ENCODE measurements at places on chromosomes 11 and 22. TPM values are rescaled to one million over a fixed set of nuclear protein-coding genes. Genes with fewer than 3 reads are reported as not detected.

- H3K27me3 ChIP-seq, result no peaks in the 10 kb centered on the region
- H3K36me3 ChIP-seq, result no peaks in the 10 kb centered on the region
- no peak overlapping the region for H3K27ac ChIP-seq
- H3K4me1 ChIP-seq, result peaks cover 41% of the 10 kb centered on the region
- H3K4me3 ChIP-seq, result no peak overlapping the region
- no peak for DNase-seq
Observed at GRCh38 chr11:77402218-77402556, 71.7 kb downstream of the PAK1 start.

GLYATL2 gene
- not detected for total RNA-seq

DNA sequence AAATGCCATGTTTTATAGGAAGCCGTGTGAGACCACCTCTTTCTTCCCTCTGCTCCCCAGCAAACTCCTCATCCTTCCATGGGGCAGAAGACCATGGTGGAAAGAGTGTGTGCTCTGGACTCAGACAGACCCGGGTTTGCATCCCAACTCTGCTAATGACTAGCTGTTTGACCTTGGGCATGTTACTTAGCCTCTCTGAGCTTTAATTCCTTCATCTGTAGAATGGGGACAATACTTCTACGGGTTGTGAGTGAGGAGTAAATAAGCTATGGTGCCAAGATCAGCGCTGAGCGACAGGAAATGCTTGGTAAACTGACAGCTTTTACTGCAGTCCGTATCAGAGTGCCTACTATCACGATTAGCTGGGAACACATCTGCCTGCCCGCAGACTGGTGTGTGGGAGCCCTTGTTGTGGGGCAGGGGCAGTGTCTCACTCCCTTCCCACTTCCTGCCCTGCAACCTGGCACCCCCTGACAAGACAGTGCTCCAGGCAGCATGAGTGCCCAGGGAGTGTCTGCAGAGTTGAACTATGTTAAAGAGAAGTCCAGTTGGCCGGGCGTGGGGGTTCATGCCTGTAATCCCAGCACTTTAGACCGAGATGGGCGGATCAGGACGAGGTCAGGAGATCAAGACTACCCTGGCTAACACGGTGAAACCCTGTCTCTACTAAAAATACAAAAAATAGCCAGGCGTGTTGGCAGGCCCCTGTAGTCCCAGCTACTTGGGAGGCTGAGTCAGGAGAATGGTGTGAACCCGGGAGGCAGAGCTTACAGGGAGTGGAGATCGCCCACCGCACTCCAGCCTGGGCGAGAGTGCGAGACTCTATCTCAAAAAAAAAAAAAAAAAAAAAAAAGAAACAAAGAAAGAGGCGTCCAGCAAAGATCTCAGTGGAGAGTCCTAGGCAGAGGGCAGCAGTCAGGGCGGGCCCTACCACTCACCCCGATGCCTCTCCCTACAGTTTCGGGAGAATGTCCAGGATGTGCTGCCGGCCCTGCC is 2.2 kb downstream of the SEC14L2 start:
- no peak for DNase-seq
- peaks cover 26% of the 10 kb centered on the region for H3K4me1 ChIP-seq
- no peaks in the 10 kb centered on the region for H3K27me3 ChIP-seq
- H3K36me3 ChIP-seq, result no peaks in the 10 kb centered on the region

GRCh38 chr11:17923217-17923616 is 89.6 kb downstream of the SERGEF start:
- DNase-seq, result no peak
- H3K4me1 ChIP-seq, result no peaks in the 10 kb centered on the region
- no peaks in the 10 kb centered on the region for H3K36me3 ChIP-seq
- no peak overlapping the region for H3K27ac ChIP-seq
- no peak overlapping the region for H3K4me3 ChIP-seq

DNA sequence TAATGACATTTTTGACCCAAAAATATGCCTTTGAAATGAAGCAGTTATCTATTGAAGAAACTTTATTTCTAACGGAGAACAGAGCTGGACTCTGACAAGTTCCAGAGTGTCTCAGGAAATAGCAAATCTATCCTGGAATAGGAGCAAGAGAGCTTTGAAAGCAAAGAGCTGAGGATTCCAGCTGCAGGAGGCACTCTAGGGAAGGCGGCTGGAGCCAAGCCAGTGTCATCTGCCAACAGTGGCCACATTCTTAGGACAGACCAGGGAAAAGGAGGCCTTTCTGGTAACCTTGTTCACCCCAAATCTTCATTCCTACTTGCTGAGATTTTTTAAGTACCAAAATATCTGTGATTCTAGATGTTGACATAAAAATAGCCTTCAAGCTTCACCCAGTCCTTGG is 493.5 kb upstream of the B3GAT1 start:
- DNase-seq, result no peak
- peaks cover 14% of the 10 kb centered on the region for H3K4me1 ChIP-seq
- no peaks in the 10 kb centered on the region for H3K36me3 ChIP-seq
- H3K4me3 ChIP-seq, result no peak overlapping the region
- H3K27me3 ChIP-seq, result peaks cover 3% of the 10 kb centered on the region
